Stimulated activated CD4-positive, alpha-beta T cell treated with anti-CD3 and anti-CD28 coated beads, Interleukin-12 subunit alpha, Interleukin-12 subunit beta, amount 100 ng/mL, for 4 hours (primary cell): ENCODE measurements at places on chromosomes 1 and 21.

GRCh38 chr1:16165073-16165364, 9.2 kb upstream of the EPHA2 start:
- no peak for DNase-seq

- DNase-seq = no peak
These were observed 597.6 kb downstream of the LMO4 start for GRCh38 chr1:87926131-87926830.

GRCh38 chr1:38123356-38124135, 77.0 kb upstream of the POU3F1 start:
- DNase-seq = no peak

GRCh38 chr1:147651466-147651865, 18.9 kb downstream of the ACP6 start:
- no peak for DNase-seq
